HS-5 (cell line): ENCODE measurements at places on chromosomes 5 and 9.

GRCh38 chr5:97568382-97568781 is 385.3 kb upstream of the RIOK2 start:
- DNase-seq, result no peak

- DNase-seq, result no peak
These were observed 629.0 kb upstream of the PTPRD start for GRCh38 chr9:11241779-11242178.

DNA sequence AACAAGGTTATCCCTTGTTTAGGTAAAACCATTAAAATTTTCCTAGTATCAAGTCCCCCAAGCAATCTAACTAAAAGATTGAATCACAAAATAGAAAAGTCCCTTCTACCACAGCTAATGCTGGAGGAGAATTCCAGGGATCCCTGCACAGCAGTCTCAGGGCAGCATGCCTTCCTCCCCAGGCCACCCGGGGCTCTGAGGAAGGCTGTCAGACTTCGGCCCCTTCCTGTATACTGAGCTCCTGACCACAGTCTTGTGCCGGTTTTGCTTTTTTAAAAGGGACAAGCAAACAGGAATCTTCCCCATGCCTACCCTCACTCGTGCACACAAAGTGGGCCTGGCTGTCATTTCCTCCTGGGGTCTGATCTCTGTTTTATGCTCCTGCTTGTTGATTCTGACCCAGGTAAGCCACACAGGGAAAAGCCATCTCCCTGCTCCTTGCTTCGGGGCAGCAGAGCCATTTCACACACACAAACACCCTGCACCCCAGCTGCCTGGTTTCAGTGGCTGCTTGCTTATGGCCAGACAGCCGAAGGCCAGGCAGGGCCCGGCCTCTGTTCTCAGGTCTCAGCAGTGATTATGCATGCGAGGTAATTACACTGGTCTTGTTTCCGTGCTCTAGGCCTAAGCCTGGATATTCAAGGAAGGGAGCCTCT is 211.9 kb downstream of the NXNL2 start:
- no peak for DNase-seq

GRCh38 chr9:135887585-135888050 is 19.7 kb downstream of the CAMSAP1 start:
- DNase-seq, result no peak

DNA sequence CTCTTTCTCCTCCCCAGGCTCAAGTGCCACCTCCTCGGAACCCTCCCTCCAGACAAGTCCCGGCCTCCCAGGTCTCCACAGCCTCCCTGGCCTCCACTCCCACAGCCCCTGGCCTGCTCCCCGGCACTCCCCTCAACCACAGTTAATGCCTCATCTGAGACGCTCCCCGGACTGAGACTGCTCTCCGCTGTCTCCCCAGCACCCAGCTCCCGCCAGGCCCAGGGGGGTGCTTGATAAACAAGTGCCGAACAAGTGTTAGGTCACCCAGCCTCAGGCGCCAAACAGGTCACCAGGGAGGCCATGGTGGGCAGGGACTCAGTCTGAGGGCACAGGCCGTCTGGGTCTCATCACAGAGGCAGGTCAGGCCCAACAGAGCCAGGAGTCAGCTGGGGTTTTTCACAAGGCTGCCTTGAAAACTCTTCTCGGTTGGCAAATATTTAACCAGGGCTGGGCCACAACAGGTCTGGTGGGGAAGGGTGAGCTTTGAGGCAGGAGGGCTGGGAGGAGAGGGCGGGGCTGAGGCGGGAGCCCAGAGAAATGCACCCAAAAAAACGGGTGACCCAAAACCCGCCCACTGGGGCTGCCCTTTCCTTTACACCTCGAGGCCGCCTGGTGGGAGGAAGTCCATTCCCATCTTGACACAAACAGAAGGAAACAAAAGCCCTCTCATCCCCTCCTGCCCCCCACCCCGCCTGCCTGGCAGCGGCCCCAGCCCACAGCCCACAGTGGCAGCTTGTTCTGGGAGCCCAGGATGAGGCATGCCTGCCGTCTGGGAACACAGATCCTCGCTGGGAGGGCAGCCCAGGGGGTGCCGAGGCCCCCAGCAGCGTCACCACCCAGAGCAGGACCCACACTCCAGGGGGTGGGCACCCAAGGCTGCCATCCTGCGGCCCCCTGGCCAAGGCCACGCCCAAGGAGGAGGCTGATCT is 66.6 kb upstream of the STXBP1 start:
- DNase-seq, result no peak

GRCh38 chr5:6868171-6868570 is 154.9 kb downstream of the TENT4A start:
- DNase-seq, result no peak

DNA sequence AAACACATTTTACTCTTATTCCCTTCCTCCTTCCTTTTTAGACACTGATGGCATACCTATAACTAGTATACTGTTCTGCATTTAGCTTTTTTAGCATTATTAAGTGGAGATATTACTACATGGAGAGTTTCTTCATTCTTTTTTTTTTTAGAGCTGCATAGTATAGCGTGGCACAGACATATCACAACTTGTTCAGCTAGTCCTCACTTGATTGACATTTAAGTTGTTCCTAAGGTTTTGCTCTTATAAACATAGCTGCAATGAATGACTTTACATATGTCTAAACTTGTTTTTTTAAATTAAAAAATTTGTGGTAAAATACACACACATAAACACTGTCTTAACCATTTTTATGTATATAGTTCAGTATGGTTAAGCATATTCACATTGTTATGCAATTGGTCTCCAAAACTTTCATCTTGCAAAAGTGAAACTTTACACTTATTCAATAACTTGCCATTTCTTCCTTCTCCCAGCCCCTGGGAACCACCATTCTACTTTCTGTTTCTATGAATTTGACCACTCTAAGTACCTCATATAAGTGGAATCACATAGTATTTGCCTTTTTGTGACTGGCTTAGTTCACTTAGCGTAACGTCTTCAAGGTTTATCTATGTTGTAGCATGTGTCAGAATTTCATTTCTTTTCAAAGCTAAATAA is 48.7 kb downstream of the ANKDD1B start:
- no peak for DNase-seq

- DNase-seq, result no peak
These were observed 42.0 kb upstream of the TIMD4 start for GRCh38 chr5:157004893-157005551.

- no peak for DNase-seq
These were observed 33.7 kb downstream of the UBE2R2 start for GRCh38 chr9:33850677-33851076.

DNA sequence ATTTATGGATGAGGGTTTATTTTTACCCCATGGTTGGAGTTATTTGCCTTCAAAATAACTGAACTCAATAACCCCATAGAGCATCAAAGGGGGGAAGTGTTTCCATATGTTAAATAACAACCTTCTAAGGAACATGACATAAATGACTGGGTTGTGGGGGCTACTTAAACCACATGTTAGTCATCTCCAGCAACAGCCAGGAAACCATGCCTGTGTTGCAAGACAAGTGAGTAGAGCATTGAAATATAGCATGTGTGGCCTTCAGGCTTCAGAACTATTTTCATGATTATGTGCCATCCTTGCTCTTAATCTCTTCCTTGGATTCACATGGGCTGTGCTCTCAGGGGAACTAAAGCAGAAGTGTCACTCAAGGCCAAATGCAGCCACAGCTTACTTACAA is 431.2 kb downstream of the AGTPBP1 start:
- DNase-seq, result no peak

DNA sequence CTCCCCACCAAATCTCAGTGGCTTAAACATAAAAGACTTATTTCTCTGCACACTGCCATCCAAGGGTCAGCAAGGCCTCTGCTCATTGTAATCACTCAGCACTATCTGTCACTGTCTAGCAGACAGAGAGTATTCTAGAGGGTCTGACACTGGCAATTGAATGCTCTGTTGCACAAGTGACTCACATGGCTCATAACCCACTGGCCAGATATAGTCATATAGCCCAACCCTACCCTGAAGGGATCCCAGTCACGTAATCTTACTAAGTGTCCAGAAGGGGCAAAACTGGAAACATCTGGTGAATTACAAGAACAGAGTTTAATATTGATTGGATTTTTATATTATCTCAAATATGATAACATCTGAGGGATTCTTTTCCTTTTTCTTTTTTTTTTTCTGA is 80.7 kb downstream of the TSSK1B start:
- DNase-seq, result no peak
